Cardiac septum (tissue), 1 donor: ENCODE measurements at places on chromosomes 1 and 21. TPM values are rescaled to one million over a fixed set of nuclear protein-coding genes. Genes with fewer than 3 reads are reported as not detected.

- no peak for DNase-seq
These were observed 14.5 kb downstream of the SAMD11 start for GRCh38 chr1:938088-938683.

- no peak for DNase-seq
These were observed 148.1 kb upstream of the USP24 start for GRCh38 chr1:55363268-55363667.

The DNASE2B gene
- not detected for total RNA-seq

DNA sequence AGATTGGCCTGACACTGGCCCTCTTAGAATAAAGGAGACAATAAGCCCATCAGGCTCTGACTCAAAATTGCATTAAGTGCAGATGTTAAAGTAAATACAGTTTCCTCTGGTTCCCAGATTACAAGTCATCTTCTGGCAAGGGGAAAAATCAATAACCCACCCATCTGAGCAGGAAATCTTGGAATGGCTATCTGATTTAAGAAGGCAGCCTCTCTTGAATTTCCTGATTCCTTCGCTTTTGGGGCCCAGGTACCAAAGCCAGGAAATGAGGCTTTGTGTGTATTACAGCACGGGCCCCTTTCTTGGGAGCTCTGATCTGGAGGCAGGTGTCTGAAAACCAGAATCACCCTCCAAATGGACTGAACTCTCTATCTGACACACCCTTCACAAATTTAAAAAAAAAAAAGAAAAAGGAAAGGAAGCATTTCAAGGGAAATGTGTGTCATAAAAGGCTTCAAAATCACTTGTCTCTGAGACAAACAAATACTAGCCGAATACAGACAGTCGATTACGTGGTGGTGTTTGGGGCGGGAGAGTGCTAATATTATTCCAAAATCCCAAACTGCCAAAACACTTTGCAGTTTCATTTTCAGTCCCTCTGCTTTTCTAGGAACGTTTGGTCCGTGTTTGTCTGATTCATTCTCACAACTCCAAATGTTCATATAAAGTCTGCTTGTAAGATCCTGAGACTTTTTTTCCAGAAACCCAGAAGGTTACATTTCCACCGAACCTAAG is 240.9 kb upstream of the CAMK1G start:
- DNase-seq: no peak

The CR1L gene
- total RNA-seq: not detected

DNA sequence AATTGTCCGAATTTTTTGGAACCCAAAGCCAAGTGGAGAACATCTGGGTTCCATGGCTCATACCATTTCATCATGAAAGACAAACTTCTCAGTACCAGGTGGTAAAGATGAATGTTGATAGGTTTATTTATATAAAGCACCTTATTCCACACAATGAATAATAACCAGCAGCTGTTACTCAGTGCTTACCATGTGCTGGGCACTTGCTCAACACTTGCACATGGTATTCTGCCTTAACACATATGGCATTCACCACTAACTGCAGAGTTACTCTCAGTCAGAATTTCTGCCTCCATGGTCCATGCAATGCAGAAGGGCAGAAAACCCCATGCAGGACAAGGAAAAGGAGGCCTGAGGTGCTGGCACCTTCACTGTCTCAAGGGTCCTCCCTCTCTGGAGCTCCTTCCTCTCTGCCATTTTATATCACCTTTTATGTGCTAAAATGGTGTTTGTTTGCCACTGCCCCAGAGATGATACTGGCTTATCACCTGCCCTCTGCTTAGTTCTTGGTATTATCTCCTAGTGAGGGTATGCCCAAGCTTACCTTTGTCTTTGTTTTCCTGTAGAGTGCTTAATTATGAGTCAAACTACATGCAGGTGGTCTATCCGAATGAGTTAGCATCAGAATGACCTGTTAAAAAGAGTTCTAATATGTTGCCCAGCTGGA is 76.7 kb upstream of the ZNF326 start:
- no peak for DNase-seq

DNA sequence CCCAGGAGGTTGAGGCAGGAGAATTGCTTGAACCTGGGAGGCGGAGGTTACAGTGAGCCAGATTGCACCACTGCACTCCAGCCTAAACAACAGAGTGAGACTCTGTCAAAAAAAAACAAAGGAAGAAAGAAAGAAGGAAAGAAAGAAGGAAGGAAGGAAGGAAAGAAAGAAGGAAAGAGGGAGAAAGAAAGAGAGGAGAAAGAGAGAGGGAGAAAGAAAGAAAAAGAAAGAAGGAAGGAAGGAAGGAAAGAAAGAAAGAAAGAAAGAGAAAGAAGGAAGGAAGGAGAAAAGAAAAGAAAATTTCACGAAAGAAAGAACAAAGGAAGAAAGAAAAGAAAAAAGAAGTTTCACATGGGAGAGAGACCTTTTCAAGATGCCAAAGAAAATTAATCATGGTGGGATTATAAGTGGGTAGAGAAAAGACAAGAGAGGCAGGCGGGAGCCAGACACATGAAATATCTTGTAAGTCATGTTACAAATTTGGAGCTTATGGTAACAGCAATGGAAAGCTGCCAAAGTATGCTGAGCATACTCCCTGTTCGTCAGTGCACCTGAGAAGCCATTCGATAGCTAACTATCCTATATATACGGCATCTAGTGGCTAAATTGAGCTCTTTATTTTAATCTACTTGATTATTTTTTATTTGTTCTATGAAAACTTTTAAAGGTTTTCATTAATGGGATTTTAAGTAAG is 41.3 kb upstream of the TNFSF4 start:
- DNase-seq: no peak

DNA sequence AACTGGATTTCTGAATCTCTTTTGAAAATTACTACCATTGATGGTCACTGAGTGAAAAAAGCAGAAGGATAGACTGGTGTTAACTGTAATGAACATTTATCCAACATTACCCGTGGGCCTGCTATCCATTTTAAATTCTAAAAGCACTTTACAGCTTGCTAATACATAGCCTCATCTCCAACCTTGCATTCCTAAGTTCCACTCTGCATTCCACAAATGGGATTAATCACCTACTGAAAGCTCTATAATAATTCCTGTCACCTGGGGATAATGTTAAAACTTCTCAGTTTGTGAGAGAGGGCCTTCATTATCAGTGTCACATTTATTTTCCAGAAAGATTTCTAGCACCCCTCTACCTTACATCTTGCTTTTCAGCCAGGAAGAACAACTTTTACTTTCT is 38.2 kb downstream of the PTPRC start:
- DNase-seq: no peak

DNA sequence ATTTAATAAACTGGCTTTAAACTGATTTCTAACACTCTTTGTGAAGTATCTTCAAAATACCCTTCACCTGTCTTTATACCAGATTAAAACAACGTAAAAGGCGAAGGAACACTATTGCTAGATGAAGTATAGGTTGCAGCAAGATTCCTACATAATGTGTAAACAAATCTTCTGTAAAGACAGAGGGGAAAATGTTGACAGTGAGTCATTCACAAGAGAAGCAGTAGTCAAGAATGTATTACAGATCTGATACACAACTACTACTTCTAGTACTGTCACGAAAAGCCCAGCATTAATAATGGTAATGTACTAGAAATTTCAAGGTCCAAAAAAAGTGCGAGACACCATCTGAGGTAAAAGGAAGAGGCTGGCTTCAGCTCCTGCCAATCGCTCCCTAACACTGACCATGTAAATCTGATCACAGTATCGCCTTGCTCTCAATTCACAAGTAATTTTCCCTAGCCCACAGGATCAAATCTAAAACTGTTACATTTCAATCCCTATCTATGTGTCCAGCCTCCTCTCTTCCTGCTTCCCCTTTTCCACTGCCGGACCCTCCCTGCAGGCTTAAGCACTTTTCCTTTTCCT is 290.4 kb downstream of the AKT3 start:
- DNase-seq: no peak

The OR2L8 gene
- not detected for total RNA-seq

DNA sequence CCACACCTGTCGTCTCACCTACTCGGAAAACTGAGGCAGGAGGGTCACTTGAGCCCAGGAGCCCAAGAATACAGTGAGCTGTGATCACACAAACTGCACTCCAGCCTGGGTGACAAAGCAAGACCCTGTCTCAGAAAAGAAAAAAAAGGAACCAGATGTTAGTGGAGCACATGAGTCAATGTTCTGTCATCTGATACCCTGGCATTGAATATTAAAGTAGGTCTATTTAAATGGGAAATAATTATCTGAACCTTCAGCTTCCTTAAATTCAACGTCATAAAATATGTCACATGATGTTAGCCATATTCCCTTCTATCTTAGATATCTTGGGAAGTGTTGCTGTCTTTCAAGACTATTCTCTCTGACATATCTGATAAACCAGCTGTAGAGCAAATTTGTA is 47.3 kb downstream of the NCAM2 start:
- no peak for DNase-seq

GRCh38 chr1:25065795-25066238 is 135.7 kb upstream of the RUNX3 start:
- DNase-seq: peak; percentile 73

GRCh38 chr1:117820096-117820495 is 109.3 kb downstream of the GDAP2 start:
- DNase-seq: no peak

GRCh38 chr1:52238887-52239707 is 97.2 kb downstream of the ZFYVE9 start:
- no peak for DNase-seq

- DNase-seq: no peak
These were observed 138.6 kb upstream of the B3GALT2 start for GRCh38 chr1:193325042-193325441.

The KCNQ4 gene
- 3.6 TPM for total RNA-seq

- no peak for DNase-seq
These were observed 26.2 kb upstream of the A3GALT2 start for GRCh38 chr1:33346927-33347649.

The MCOLN3 gene
- total RNA-seq: 0.94 TPM

The OR2L2 gene
- not detected for total RNA-seq

- DNase-seq: no peak
These were observed 5.4 kb downstream of the RERE start for GRCh38 chr1:8812081-8812480.
